ENCODE measurements at places on chromosomes 4 and X.

DNA sequence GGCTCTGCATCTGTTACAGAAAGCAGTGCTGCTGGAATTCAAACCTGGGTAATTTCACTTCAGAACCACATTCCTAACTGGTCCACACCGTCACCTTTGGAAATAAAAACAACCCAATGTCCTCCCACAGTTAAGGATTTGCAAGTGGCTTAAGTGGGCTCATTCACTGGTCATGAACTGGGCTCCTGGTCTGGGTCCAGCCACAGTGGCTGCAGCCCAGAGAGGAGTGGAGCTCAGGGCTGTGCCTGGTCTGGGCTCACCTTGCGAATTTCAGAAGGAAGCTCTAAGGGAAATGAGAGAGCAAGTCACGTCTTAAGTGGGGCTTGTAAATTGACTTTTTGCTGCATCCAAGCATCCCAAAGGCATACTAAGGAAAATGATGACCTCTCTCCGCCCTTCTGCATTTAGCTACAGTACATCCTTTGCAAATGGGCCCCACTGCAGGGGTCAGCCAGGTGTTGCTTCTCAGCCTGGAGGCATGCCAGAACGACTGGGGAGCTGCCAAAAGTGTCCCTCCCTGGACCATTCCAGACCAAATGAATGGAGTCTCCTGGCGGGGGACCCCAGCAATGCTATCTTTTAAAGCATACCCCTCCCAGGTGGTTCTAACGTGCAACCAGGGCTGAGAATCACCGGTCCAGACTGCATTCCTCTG lies 25.6 kb upstream of the CRMP1 start:
- no peak for DNase-seq

GRCh38 chr4:168475745-168476144 lies 4.5 kb downstream of the DDX60L start:
- DNase-seq, result peak; percentile 11

- DNase-seq, result no peak
Measured at GRCh38 chr4:123846092-123846491, 449.5 kb downstream of the SPRY1 start.

DNA sequence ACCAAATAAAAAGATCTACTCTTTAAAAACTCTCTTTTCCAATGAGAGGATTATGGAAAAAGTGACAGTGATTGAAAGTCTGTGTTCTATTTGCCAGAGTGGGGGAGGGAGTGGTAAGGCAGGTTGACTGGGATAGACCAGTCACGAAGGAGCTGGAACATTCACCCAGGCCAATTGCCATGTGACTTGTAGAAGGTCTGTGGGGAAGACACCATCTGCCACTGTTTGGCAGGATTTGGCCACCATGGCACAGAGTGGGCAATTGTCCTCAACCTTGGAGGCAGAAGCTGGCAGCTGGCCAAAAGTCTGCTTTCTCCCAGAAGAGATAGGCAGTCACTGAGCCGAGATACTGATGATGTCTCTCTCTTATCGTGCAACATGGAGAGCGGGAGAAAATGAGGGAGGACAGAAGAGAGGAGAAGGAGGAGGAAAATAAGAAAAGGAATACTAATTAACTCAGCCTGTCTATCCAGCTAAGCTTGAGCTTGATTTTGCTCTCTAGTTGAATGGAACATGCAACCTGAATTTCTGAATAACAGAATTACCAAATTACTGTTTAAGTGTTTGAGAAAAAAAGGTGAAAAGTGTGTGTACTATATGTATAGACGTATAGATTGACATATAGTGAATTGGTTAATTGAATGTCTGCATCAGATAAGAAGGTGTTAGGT lies 267.1 kb downstream of the ARHGAP24 start:
- peak; percentile 19 for DNase-seq

GRCh38 chr4:101441446-101441845 lies 94.1 kb upstream of the PPP3CA start:
- DNase-seq, result no peak

DNA sequence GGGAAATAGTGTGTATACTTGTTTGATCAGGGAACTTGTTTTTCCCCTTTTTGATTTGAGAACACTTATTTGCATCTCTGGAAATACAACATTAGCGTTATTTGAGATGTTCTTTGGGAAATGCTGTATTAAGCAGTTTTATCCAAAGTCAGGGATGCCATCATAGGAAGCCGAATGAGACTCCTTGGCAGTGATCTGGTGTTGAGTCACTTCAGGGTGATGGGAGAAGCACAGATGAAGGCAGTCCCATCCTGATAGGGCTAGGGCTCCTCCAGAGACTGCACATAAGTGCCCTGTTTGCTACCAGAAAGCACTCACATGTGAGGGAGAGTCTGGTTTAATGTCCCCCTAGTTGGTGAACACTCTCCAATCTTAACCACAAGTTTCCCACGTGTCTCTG lies 62.3 kb downstream of the IL1RAPL1 start:
- DNase-seq, result no peak

GRCh38 chr4:39043861-39044363 lies 11.7 kb upstream of the TMEM156 start:
- DNase-seq, result peak; percentile 38

- peak; percentile 75 for DNase-seq
Measured at GRCh38 chrX:72306851-72307645, 1.3 kb upstream of the CITED1 start.
